ENCODE measurements at places on chromosomes 5 and 9.
A peak's percentile ranks its signal among the peaks of the same experiment; 100 is the strongest.

GRCh38 chr9:7139886-7140285 is 382.1 kb downstream of the KDM4C start:
- DNase-seq, result no peak

DNA sequence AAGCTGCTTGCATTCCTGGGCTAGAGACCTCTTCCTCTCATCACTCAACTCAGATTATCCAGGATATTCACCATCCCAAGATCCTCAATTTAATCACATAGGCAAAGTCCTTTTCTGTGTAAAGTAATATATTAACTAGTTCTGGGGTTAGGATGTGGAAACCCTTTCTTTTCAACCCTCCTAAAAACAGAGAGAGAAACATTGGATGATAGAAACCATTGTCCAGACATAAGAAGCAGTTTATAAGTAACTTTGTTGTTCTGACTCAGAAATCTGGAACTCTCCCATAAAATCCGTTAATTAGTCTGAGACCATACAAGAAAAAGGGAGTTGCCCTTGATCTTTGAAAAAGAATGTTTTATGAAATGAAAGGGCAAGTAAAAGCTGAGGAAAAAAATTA is 817.1 kb upstream of the CDH9 start:
- no peak for DNase-seq

DNA sequence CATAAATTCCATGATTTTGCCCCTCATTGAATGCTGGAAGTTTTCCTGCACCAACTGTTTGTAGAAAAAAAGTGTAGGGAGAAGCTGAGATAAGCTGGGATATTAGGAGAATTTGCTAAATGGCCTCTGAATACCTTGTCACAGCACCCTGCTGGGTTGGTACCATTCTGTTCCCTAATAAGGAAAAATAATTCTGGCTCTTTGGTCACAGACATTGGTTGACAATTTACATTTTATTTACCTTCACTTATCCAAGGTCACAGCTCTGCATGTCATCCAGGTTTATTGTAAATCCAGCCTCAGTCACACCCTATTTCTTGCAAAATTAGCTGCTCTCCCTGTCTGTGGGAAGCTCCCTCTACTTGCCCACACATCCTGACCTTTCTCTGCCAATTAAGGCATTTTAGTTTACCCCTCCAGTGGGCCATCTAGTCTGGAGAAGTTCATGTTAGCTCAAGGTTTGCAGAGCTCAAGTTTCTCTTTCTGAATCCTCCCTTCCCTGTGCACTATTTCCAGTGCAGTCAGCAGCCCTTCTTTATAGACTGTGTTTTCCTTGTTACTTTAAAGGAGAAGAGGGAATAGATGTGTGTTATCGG is 115.4 kb upstream of the NTRK2 start:
- DNase-seq, result no peak

- no peak for DNase-seq
Observed at GRCh38 chr5:177457852-177458681, 11.5 kb downstream of the PRR7 start.

- DNase-seq, result no peak
Observed at GRCh38 chr9:132837501-132838286, 40.4 kb downstream of the AK8 start.

DNA sequence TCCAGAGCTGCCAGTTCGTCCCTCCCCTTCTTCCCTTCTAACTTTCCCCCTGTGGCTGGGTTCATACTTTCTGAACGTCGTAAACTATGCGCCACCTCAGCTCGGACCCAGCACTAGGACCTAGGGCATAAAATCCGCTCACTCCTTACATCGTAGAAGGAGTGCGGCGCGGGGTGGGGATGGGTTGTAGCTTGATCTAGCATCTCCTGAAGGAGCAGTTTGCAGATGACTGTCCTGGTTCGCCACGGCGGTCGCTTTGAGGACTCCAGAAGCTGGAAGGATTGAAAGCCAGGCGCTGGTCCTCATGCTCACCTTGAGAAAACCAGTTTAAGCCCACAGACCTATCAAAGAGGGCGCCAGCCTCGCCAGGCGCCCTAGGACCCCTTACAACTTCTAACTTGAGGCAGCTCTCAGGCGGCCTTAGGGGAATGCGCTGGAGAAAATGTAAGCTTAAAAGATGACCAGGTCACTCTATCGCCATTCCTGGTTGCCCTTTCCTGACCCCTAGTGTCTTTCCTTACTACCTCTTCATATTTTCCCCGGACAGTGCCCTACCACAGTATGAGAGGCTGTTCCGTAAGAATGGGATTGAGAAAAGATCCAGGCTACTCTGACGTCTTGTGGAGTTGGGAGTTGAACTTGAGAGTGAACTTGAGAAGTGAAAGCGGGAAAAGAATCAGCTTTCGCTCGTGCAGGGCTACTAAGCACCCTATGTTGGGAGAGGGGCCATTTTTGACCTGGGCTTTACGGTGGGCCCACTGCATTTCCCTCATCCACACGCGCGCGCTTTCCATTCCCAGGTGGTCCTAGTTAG is 2.8 kb downstream of the RORB start:
- DNase-seq, result no peak

DNA sequence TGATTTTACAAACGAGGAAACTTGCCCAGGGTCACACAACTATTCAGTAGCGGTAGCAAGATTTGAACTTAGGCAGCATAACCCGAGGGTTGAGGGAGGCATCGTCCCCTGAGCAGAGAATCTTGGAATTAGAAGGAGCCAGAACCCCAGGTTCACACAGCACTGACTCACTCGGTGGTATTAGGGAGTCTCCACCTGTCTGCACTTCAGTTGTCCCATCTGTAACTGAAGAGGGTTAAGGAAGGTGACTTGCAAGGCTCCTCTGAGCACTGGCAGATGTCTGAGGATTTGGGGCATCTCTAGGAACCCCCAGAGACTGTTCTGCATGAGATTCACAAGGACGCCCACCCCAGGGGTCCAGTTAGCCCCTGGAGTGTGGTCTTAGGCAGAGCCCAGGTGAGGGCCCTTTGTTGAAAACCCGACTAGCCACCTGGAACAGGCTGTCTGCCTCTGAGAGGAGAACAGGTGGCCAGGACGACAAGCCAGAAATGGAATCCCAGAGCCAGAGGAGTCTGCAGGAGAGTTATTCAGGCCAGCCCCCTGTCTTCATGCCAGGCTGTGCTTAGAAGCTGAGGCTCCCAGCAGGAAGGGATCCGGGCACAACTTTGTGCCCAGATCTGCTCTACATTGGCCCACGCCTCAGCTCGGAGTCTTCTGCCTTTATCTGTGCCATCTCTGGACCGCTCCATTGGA is 50.0 kb upstream of the ORM1 start:
- no peak for DNase-seq

DNA sequence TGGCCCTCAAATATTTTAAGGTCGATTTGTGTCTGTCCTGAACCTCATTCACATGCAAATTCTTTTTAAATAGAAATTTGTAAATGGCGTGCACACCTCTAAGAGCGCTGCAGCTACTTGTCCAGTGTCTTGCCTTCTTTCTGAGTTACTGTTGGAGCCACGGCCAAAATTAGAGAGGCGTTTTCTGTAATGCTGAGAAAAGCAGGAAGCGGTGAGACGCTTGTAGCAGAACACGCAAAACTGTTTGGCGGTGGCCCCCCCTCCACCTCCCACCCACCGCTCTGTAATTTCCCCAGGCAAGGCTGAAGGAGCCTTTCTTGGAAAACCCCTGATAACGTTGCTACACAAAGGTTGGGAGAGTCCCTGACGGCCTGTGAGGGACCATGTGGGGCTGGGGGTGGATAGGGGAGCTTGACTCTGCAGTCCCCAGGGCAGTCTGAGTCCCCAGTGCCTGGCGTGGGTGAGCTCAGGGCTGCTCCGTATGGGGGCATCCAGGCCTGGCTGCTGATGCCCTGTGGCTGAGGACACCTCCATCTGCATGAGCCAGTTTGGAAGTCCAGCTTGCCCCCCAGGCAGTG is 96.5 kb downstream of the GADD45G start:
- DNase-seq, result no peak

DNA sequence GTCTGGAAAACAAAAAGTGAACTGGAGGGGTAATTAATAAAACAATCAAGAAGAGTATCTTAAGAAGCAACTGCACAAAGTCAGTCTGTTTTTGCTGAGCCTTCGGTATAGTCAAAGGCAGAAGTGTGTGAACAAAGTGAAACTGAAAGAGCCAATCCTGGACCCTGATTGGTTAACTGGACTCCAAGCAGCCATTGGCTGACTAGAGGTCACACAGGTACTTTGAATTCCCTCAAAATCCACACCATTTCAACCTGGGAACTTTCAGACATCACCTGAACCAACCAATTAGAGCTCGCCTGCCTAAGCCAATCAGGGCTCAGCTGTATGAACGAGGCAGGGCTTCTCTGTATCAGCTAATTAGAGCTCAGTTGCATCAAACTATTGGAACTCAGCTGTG is 286.7 kb downstream of the TLE4 start:
- DNase-seq, result peak; percentile 29

DNA sequence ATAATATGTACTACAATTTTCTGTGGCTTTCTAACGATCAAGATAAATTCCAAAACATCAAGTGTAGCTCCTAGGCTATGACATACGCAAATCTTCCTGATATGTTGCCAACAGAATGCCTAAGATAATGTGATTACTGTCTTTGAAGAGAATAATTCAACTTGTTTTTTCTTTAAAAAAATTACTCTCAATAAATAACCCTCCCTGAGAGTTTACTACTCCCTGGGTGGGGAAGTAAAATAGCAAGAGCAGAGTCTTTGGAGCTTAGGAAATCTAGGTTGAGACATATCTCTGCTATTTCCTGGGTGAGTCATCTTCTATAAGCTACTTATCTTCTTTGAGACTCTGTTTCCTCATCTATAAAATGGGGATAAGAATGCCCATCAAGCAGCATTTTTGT is 201.2 kb downstream of the ACTL7B start:
- DNase-seq, result no peak

GRCh38 chr5:156687514-156687913 is 162.6 kb upstream of the PPP1R2B start:
- DNase-seq, result no peak

DNA sequence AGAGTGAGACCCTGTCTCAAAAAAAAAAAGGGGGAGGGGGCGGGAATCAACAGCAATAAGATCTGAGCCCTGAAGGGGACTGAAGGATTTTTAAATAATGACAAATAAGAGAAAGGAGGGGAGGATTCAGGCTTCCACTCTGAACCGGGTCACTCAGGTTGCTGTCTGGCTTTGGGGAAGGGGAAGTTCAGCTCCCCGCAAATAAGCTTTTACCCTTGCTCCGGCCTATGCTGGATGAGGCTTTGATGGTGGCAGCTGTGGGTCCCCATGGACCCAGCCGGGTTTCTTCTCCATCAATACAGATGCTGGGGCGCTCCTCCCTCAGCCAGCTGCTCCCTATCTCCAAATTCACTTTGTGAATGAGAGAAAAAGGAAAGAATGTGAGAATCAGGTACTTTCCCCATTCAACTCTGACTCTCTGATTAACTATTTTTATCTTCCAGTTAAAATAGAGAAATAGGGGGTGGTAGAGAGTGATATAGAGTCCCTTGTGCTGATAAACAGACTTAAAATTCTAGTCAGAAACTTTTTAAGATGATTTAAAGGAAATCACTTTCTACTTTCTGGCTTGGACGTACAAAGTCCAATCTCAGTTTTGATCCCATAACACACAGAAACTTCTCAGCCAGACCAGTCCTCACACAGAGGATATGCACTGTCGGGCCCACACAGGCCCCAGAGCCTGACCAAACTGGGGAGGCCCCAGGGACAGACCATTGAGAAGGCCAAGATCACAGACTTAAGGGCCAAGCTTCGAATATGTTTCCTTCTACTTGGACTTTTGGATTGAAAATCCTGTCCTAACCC is 39.6 kb downstream of the C5orf15 start:
- DNase-seq, result no peak

DNA sequence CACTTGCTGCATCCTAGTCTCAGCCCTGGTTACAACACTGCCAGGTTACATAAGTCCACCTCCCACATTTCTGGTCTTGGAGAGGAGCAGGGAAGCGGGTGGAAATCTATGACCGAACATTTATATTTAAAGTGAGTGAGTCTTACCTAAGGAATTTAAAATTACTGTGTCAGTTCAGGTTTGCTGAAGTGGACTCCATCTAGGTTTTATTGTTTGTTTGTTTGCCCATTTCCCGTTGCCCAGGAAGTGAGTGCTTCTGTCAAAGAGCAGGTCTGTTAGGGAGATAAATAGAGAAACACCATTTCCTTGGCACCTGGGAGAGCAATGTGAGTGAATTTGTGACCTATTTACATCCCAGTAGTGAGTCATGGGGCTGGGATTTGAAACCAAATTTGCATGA is 179.5 kb downstream of the KIF4B start:
- DNase-seq, result no peak

DNA sequence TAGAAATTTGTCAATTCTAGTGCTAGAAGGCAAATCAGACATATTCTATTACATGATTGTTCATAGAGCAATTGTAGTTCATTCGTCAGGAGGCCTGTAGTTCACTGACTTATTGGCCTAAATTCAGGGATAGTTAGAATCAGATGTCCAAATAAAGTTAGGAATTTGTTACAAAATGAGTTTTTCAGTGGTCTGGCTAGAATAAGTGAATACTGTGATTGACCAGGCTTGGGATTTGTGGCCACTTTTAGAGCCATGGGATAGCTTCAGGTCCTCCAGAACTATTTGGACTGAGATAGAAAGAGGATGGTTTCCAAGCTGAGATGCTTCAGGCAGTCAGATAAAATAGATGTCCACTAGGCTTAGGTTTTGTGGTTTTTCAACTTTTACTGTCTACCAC is 199.1 kb upstream of the MPDZ start:
- no peak for DNase-seq

GRCh38 chr9:136949817-136950655 is 2.0 kb upstream of the LCN12 start:
- peak; percentile 98 for DNase-seq

GRCh38 chr9:134870301-134870694 is 10.3 kb upstream of the FCN2 start:
- no peak for DNase-seq

DNA sequence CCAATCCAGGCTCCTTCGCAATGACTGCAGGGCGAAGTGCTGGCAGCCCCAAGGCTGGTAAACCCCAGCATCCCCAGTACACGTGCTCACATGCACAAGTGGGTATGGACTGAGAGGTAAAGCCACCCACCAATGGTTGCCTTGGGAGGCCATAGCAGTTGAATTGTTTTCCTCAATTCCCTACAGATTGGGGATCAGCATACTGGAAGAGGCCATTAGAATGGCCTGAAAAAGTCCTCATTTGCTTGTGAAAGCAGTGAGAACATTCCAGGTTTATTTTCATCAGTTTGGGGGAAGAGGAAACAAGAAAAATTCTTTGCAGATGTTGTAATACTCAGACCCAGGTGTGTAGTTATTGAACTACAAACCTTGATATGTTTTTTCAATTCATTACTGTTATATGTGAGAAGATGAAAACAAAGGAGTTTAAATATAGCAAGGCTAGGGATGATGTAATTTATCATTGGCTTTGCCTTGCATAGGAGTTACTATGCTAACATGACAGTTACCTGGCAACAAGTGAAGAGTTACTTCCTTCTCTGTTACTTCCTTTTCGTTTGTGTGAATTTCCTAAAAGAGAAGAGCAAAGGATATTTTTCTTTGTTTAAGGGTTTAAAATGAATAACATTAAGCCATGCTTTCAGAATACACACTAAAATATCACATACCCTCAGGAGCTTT is 36.4 kb downstream of the MTMR12 start:
- DNase-seq, result no peak

GRCh38 chr5:131536211-131536826 is 98.7 kb downstream of the RAPGEF6 start:
- DNase-seq, result no peak

GRCh38 chr5:6274846-6275543 is 103.4 kb downstream of the MED10 start:
- DNase-seq, result no peak

GRCh38 chr9:38329968-38330367 is 62.5 kb upstream of the ALDH1B1 start:
- no peak for DNase-seq

GRCh38 chr9:78214492-78214891 is 21.4 kb upstream of the CEP78 start:
- no peak for DNase-seq

GRCh38 chr5:52947851-52948250 is 41.3 kb upstream of the ITGA2 start:
- DNase-seq, result no peak

Measured in head of caudate nucleus (tissue), 42 donors.